ENCODE measurements at places on chromosomes 1 and 21. TPM values are rescaled to one million over a fixed set of nuclear protein-coding genes. Genes with fewer than 3 reads are reported as not detected.

- H3K36me3 ChIP-seq, result no peaks in the 10 kb centered on the region
- no peak for DNase-seq
- peaks cover 13% of the 10 kb centered on the region for H3K4me1 ChIP-seq
- H3K27me3 ChIP-seq, result peaks cover 21% of the 10 kb centered on the region
- no peak overlapping the region for H3K27ac ChIP-seq
- no peak overlapping the region for H3K4me3 ChIP-seq
These were observed 43.0 kb downstream of the UBE2U start for GRCh38 chr1:64246294-64246917.

- H3K4me3 ChIP-seq, result no peak overlapping the region
- no peaks in the 10 kb centered on the region for H3K27me3 ChIP-seq
- peaks cover 18% of the 10 kb centered on the region for H3K4me1 ChIP-seq
- peaks cover 3% of the 10 kb centered on the region for H3K36me3 ChIP-seq
These were observed 136.1 kb downstream of the GLUL start for GRCh38 chr1:182255494-182255893.

DNA sequence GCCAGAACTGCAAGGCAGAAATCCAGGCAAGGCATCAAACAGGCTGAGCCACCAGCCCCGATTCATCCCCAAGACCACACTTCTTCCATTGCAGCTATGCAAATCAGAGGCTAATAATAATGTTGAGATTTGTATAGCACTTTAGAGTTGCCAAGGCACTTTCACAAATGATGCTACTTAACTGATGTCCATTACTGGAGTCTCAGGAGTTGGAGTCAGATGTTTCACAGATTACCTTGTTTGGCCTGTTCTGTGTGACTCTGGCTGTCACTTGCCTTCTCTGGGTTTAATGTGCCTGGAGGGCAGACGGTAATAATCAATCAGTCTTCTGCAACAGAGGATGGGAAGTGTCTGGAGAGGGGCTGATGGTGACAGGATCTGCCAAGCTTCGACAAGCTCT, 40.8 kb upstream of the MPZL1 start:
- H3K27ac ChIP-seq, result no peak overlapping the region
- no peaks in the 10 kb centered on the region for H3K27me3 ChIP-seq
- peaks cover 49% of the 10 kb centered on the region for H3K36me3 ChIP-seq
- H3K4me3 ChIP-seq, result no peak overlapping the region
- H3K4me1 ChIP-seq, result peaks cover 12% of the 10 kb centered on the region

GRCh38 chr1:62333441-62333840, 14.2 kb upstream of the KANK4 start:
- no peaks in the 10 kb centered on the region for H3K36me3 ChIP-seq
- DNase-seq, result no peak
- H3K4me3 ChIP-seq, result no peak overlapping the region

- peaks cover 2% of the 10 kb centered on the region for H3K4me1 ChIP-seq
- no peak for DNase-seq
- no peak overlapping the region for H3K27ac ChIP-seq
- no peaks in the 10 kb centered on the region for H3K27me3 ChIP-seq
- H3K36me3 ChIP-seq, result no peaks in the 10 kb centered on the region
- H3K4me3 ChIP-seq, result no peak overlapping the region
These were observed 10.6 kb downstream of the PDE9A start for GRCh38 chr21:42663860-42664535.

GRCh38 chr1:59225594-59226316, 71.1 kb upstream of the FGGY start:
- H3K36me3 ChIP-seq, result no peaks in the 10 kb centered on the region
- no peak overlapping the region for H3K4me3 ChIP-seq
- no peak for DNase-seq
- H3K27ac ChIP-seq, result no peak overlapping the region
- H3K4me1 ChIP-seq, result no peaks in the 10 kb centered on the region
- no peaks in the 10 kb centered on the region for H3K27me3 ChIP-seq

DNA sequence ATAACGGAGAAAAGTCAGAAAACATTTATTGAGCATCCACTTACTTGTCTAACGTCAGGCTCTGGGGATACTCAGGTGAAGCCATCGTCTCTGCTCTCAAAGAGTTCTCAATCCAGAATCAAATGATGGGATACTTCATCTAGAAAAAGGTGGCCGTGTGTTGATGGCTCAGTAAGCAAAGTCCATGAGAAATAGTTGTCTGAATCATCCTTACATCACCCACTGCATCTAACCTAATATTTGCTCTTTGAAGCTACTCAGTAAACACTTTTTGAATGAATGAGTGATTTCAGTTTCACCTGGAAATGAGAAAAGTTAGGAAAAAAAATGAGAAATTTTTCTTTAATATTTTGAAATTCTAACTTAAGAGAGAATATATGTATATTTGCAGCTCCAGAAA, 155.3 kb upstream of the PKN2 start:
- H3K27ac ChIP-seq, result no peak overlapping the region
- no peaks in the 10 kb centered on the region for H3K36me3 ChIP-seq
- no peak for DNase-seq

DNA sequence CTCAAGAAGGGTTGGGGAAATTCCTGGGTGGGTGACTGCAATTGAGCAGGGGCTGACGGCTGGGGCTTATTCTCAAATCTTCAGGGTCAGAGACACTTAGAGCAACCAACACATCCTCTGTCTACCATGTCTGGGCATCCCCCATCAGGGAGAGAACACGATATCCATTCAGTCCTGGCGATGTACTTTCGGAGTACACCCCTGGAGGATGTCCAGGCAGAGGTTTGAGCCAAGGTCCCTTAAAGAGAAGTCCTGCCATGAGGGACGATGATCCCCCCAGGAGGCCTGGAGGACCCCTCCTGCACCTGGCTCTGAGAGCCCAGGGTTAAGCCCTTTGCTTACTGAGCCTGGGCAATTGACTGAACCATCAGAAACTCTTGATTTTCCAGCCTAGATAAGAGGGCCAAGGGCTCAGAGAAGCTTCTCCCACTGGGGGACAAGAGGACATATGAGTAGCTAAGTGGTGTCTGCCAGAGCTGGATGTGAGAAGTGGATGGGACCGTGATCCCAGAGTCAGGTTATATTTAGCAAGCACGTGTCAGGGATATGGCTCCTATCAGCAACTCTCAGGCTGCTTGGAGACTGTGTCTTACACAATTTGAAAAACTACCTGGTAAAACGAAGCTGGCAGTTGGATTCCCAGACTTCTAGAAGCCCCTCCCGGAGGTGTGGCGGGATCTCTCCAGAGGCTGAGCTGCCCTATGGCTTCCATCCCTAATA, 253.3 kb upstream of the VAMP3 start:
- no peak overlapping the region for H3K27ac ChIP-seq
- DNase-seq, result no peak
- peaks cover 3% of the 10 kb centered on the region for H3K27me3 ChIP-seq
- no peaks in the 10 kb centered on the region for H3K4me1 ChIP-seq
- H3K36me3 ChIP-seq, result no peaks in the 10 kb centered on the region

DNA sequence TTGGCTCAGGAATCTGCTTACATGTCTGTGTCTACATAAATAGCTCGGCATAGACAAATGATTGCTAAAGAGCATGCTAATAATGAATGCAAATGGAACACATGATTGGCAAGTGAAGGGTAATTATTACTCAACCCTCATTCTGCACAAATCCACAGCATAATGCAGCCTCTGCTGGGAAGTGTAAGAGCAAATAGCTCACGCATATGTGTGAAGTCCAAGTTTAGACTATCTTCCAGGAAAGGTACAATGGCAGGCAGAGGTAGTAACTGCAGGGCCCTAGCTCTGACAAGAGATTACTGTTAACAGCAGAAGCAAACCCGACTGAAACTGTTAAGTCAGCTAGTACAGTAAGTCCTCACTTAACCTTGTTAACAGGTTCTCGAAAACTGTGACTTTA, 7.0 kb upstream of the IL6R start:
- H3K4me3 ChIP-seq, result no peak overlapping the region
- peaks cover 5% of the 10 kb centered on the region for H3K27me3 ChIP-seq
- H3K27ac ChIP-seq, result peak overlapping the region; percentile 65
- H3K36me3 ChIP-seq, result peaks cover 7% of the 10 kb centered on the region
- DNase-seq, result no peak

- H3K4me3 ChIP-seq, result no peak overlapping the region
- peaks cover 92% of the 10 kb centered on the region for H3K36me3 ChIP-seq
- no peaks in the 10 kb centered on the region for H3K27me3 ChIP-seq
- H3K4me1 ChIP-seq, result peaks cover 57% of the 10 kb centered on the region
These were observed 22.7 kb downstream of the CD55 start for GRCh38 chr1:207344221-207344620.

DNA sequence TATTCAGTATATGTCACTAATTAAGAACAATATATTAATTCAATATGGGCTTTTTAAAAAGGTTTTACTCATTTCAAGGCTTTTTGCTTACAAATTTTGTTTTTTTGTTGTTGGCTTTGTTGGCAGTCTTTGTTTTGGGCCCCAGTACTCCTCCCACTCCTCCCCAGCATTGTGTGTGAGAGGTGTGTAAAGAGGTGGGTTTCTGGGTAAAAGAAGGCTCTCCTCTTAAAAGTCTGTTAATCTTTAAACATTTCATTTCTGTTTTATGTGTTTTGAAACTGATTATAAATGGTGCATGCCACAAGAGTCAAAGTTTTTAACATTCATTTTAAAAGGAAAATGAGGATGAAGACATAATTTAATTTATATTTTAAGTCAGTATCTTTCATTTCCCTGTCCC, 79.6 kb downstream of the SASS6 start:
- peaks cover 35% of the 10 kb centered on the region for H3K4me1 ChIP-seq
- no peaks in the 10 kb centered on the region for H3K27me3 ChIP-seq
- DNase-seq, result no peak

- H3K4me3 ChIP-seq, result no peak overlapping the region
- H3K27me3 ChIP-seq, result peaks cover 2% of the 10 kb centered on the region
- peaks cover 30% of the 10 kb centered on the region for H3K4me1 ChIP-seq
- no peaks in the 10 kb centered on the region for H3K36me3 ChIP-seq
These were observed 64.8 kb downstream of the DNTTIP2 start for GRCh38 chr1:93814059-93814794.

- peaks cover 31% of the 10 kb centered on the region for H3K27me3 ChIP-seq
- no peak overlapping the region for H3K27ac ChIP-seq
- H3K36me3 ChIP-seq, result no peaks in the 10 kb centered on the region
- H3K4me1 ChIP-seq, result no peaks in the 10 kb centered on the region
- no peak for DNase-seq
These were observed 44.8 kb upstream of the ARHGAP29 start for GRCh38 chr1:94282143-94282711.

GRCh38 chr1:16125088-16125470, 30.8 kb downstream of the EPHA2 start:
- H3K4me3 ChIP-seq, result no peak overlapping the region
- no peak overlapping the region for H3K27ac ChIP-seq
- H3K4me1 ChIP-seq, result peaks cover 9% of the 10 kb centered on the region
- DNase-seq, result no peak
- H3K27me3 ChIP-seq, result no peaks in the 10 kb centered on the region
- H3K36me3 ChIP-seq, result no peaks in the 10 kb centered on the region

- no peaks in the 10 kb centered on the region for H3K4me1 ChIP-seq
- no peak for DNase-seq
- H3K4me3 ChIP-seq, result no peak overlapping the region
- no peaks in the 10 kb centered on the region for H3K36me3 ChIP-seq
- no peak overlapping the region for H3K27ac ChIP-seq
These were observed 15.4 kb downstream of the RALGPS2 start for GRCh38 chr1:178740491-178740890.

GRCh38 chr21:27885296-27885711, 918.4 kb upstream of the ADAMTS5 start:
- no peak overlapping the region for H3K4me3 ChIP-seq
- no peaks in the 10 kb centered on the region for H3K36me3 ChIP-seq
- no peak for DNase-seq
- H3K27ac ChIP-seq, result no peak overlapping the region
- no peaks in the 10 kb centered on the region for H3K4me1 ChIP-seq

FCRL5 gene
- not detected for total RNA-seq

MTR gene
- 46.4 TPM for total RNA-seq

GRHL3 gene
- not detected for total RNA-seq

RAB3B gene
- 0.08 TPM for total RNA-seq

AGT gene
- not detected for total RNA-seq

DENND2D gene
- 207 TPM for total RNA-seq

DYNLT4 gene
- total RNA-seq, result 1.9 TPM
